ENCODE measurements at places on chromosomes 7 and 10.

DNA sequence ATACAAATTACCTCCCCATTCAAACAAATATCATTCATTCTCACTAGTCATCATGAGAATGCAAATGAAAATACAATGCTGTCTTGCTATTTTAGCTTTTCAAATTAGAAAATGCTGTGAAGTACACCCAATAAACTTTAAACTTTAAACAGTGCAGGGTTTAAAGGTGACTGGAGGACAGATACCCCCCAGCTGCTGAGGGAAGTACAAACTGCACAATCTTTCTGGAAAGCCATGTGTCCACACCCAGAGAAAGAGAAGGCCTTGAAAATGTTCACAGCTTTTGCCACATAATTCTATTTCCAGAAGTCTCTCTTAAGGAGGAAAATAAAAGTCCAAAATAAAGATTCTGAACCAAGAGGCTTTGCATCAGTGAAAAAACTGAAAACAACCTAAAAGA lies 56.5 kb downstream of the PIK3AP1 start:
- no peak for DNase-seq

DNA sequence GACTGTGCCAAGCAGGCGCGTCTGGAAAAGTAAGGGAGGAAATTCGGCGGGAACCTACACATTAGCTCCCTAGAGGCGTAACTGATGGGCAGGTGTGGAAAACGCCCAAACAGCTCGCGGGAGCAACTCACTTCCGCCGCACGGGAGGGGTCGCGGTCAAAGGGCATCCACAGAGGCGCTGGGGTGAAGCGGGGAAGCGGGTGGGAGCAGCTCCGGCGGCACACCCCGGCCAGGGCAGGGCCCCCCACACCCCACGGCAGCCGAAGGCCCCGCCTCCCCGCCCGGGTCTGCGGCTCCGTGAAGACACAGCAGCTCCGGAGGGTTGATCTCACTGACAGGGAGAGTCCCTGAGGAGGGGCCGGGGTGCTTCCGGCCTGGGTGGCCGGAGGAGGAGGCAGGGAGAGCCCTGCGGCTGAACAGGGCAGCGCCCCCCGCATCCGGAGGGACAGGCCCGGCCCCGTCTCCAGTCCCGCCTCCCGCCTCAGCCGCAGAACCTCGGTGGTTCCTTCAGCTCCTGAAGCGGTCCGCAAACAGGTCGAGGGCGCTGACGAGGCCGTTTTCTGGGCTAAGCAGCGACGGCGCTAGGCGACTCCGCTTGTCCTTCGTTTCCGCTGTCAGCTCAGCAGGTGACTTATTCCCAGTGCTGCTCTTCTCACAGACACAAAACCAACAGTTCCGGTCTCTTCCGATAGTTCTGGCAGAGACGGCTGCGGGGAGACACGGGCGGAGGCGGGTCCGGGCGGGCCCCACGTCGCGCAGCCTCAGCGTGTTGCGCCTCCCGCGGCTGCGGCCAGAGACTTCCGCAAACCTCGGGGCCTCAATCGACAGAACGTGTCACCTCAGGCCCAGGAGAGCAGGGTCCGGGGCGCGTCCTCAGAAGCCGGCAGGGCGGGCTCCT lies 276.1 kb downstream of the DNAJB6 start:
- DNase-seq: no peak

GRCh38 chr7:36723951-36724664 lies at the start of gene AOAH:
Gene AOAH (minus strand): TSS chr7:36724494. CDS start chr7:36724148, 346 bp downstream.
- DNase-seq: peak; percentile 88

DNA sequence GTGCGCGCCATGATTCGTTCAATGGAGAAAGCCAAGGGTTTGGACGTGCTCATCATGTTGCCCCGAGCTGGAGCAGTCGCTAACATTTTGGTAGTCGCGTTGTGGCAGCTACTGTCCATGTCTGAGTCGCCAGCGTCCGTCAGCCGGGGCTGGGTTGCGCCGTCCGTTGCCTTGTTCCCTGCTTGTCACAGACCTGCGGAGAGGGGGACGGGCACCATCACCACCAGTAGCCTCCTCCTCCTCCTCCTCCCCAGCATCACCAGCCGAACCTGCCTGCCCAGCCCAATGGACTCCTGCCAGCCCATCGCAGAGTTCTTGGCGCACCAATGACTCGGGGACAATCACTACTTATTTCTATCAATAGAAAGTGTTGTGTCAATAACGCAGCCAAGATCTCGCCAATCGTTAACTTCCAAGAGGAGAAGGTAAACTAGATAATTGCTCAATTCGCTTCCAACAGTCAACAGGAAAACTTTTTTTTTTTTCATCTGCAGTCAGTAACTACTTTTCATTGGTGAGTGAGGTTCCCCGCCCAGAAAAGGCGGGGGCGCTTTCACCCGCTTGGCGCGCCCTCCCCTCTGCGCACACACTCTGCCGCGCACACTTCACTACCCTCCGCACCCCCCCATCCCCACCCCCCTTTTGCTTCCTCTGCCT lies at the start of gene FEZF1:
Gene FEZF1 (minus strand): TSS at position 432 of the 657 bp plus-strand sequence. CDS start 313 bp downstream, at position 119.
- no peak for DNase-seq

- DNase-seq: no peak
Observed at GRCh38 chr7:17682586-17682985, 257.7 kb downstream of the SNX13 start.

DNA sequence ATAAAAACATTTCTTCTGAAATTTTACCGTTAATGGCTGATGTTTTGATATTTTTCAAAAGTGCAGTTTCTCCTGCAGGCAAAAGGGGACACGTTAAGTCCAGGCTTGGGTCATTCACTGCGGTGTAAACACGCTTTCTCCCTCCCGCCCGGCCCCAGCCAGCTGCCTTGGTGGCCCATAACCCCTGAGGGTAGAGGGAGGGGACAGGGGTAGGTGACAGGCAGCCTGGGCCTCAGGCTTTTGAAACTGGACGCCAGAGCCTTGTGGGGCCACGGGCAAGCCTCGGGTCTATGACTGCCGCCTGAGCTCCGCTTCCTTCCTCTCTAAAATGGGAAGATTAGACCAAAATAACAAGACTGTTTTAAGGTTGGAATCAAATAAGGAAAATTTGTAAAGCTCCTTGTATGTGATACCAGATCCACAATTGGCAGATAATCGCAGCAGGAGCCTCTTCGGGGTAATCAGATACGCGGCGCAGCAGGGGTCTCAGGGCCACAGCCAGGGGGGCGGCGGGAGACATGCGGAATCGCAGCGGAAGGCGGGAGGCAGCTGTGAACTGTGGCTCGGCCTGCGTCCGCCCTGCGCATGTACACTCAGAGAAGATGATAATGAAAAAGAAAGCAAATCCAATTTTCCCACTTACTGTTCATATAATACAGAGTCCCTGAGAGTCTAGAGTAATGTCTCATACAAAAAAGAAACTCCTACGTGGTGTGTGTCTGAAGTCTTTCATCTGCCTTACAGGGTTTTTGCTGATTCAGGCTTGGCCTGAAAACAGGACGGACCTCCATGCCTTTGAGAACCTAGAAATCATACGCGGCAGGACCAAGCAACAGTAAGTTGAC lies 138.3 kb downstream of the EGFR start:
- DNase-seq: no peak

DNA sequence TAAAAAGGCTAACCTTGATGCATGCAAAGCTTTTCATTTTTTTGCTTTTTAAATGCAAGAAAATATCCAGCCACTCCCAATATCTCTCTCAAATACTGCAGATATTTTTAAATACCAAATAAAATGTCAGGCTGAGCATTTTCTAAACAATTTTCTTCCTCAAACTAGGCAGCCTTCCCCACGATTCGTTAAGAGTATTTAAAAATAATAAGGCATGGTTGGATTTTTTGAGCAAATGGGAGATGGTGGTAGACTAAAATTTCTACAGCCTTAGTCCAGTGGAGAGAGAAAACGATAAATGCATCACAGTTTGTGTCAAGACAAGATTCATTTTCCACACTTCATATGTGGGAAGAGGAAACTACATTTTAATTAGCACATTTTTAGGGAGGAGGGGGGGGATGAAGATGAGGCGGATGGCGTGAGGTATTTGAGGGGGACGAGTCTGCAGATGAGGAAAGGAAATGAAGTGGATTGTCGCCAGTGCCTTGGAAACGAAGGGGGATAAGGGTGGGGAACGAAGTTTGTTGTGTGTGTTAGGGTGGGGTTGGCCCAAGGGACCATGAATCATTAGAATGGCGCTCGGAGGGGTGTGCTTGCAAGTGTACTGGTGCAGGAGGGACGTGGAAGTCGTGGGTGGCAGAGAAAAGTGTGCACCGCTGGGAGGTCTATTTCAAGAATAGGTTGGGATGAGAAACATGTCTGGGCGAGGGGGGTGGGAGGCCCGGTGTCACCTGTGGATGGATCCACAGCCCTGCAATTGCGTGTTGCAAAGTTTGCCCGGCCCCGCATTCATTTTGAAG lies 1.2 kb upstream of the ADD3 start:
- no peak for DNase-seq

DNA sequence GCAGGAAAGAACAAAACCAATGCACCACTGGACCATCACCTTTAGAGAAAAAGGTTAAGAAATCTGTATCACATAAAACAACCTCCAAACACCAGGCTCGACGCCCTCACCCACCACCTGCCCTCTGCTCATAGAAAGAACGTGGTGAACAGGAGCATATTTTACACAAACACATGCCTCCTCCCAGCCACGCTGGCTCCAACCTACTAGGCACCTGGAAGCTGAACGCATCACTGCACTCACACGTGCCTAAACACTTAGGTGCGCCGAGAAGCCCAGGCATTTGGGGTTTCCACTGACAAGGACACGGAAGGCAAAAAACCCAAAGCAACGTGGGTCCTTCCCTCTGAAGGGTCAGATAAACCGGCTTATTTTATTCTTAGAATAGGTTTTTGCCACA lies 56.0 kb downstream of the PTPRN2 start:
- no peak for DNase-seq

GRCh38 chr7:147014286-147014955 lies 897.8 kb downstream of the CNTNAP2 start:
- no peak for DNase-seq

- DNase-seq: no peak
Observed at GRCh38 chr10:576130-576465, 113.4 kb downstream of the DIP2C start.

DNA sequence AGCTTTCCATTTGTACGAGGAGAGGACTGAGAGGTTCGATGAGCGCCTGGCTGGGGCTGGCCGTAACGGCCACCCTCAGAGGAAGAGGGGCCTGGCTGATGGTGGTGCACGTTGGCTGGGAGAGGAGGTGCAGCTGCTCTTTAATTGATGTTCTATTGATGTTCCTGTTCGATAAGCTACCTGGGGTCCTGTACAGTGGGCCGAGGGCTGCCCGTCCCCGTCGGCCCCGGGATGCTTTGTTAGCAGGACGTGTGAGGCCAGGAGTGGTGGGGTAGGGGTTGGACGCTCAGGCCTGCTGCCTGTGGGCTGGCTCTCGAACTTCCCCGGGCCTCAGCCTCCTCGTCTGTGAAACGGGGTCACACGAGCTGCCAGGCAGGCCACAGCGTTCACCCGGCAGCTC lies 25.4 kb downstream of the FAM20C start:
- no peak for DNase-seq

- DNase-seq: no peak
Observed at GRCh38 chr7:79386688-79387422, 66.6 kb downstream of the MAGI2 start.

- no peak for DNase-seq
Observed at GRCh38 chr10:112195224-112195623, 11.7 kb upstream of the GPAM start.

- DNase-seq: no peak
Observed at GRCh38 chr10:102779680-102780526, 36.2 kb downstream of the WBP1L start.

DNA sequence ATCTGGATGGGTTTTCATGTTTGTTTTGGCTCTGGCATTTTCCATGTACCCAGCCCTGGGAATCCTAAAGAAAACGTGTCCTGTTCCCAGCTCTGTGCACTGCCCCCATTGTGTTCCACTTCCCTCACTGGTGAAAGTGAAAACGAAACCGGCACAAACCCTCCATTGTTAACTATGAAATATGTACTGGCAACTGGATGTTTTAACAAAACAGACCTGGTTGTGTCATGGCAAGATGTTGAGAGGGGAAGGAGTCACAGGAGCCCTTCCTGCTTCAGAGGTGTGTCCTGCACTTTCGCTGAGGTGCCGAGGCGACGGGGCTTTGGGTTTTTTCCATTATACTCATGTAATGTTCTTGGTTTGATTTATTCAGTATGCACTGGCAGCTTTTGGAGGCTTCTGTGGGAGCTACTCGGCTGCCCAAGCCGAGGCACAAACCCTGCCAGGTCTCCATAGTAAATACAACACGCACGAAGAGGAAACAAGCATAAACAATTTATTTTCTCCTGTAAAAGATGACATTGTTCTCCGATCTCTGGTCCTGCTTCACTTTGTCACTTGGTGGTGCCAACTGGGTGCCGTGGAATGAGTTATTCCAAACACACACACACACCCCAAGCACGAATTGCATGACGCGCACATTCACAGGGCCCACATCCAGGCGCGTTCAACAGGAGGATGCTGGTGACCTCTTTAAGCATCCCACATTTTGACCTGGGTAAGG lies 118.2 kb downstream of the CDK6 start:
- DNase-seq: no peak

DNA sequence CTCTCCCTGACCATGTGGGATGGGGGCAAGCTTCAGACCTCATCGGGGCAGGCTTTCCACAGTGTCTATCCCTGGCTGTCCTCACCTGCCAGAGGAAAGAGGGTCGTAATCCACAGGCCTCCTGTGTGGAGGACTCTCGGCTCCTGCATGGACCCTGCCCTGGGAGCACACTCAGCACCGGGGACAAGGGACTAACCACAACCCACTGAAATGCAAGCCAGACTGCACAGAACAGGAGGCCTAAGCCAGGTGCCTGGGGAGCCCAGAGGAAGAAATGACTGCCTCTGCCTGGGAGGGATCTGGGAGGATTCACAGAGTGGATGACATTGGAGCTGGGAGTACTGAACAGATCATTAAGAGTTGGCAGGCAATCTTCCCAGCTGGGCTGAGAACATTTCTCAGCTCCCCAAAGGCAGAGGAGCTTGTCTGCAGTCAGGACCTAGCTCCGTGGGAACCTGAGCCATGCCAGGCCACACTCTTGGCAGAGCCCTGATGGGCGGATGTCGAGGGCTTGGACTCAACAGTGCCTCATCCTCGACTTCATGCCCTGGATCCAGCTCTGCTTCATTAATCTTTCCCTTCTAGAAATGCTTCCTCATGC lies 213.4 kb downstream of the USP6NL start:
- DNase-seq: no peak

DNA sequence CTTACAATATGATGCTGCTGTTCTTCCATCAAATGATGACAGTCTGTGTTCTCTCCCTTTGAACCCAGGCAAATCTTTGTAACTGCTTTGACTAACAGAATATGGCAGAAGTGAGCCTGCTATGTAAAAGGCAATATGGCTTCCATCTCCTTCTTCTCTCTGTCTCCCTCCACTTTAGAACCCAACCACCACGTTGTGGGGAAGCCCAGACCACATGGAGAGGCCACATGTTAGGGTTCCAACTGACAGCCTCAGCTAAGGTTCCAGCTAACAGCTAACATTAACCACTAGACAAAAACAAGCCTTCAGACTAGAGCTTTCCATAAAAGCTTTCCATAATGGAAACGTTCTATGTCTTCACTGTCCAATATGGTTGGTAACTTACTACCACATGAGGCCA lies 107.7 kb downstream of the PRTFDC1 start:
- no peak for DNase-seq

- no peak for DNase-seq
Observed at GRCh38 chr7:69619054-69619453, 20.8 kb downstream of the AUTS2 start.

GRCh38 chr7:152392254-152392653 lies 43.5 kb downstream of the KMT2C start:
- no peak for DNase-seq

Measured in GDM1 (cell line).